Mesenteric fat pad (tissue), 1 donor: ENCODE measurements at places on chromosomes 12 and 14. TPM values are rescaled to one million over a fixed set of nuclear protein-coding genes. Genes with fewer than 3 reads are reported as not detected.

Gene COX8C
- not detected for total RNA-seq

Gene METAP2
- 55.6 TPM for total RNA-seq

Gene CDCA3
- 0.16 TPM for total RNA-seq

Gene BATF
- 8.1 TPM for total RNA-seq

Gene CMKLR1
- total RNA-seq = 26.0 TPM

Gene PRB2
- not detected for total RNA-seq

Gene STAB2
- total RNA-seq = 0.35 TPM

Gene IFI27
- total RNA-seq = 495 TPM

Gene PTPRO
- 5.2 TPM for total RNA-seq

Gene TAS2R42
- total RNA-seq = not detected

Gene TAS2R7
- total RNA-seq = not detected

Gene SPRYD4
- 3.0 TPM for total RNA-seq

Gene SLC7A7
- 25.5 TPM for total RNA-seq

Gene WNT1
- total RNA-seq = not detected

Gene CMA1
- 1.4 TPM for total RNA-seq

Gene CDH24
- 2.4 TPM for total RNA-seq

Gene CYP27B1
- 1.8 TPM for total RNA-seq

Gene EID3
- total RNA-seq = 8.2 TPM

Gene SPIC
- total RNA-seq = not detected

Gene HOXC12
- not detected for total RNA-seq

Gene SLCO1C1
- 0.55 TPM for total RNA-seq

Gene DACT1
- 3.7 TPM for total RNA-seq

Gene CEBPE
- total RNA-seq = not detected

Gene BEGAIN
- total RNA-seq = 2.2 TPM

Gene TTC5
- total RNA-seq = 11.1 TPM

Gene AKAP5
- total RNA-seq = 0.45 TPM

Gene GPRC5D
- not detected for total RNA-seq

Gene HCAR3
- 7.2 TPM for total RNA-seq

Gene MOK
- 13.9 TPM for total RNA-seq

Gene OAS1
- total RNA-seq = 53.4 TPM

Gene C2CD5
- 28.3 TPM for total RNA-seq
